ENCODE measurements at places on chromosomes 7 and 10. TPM values are rescaled to one million over a fixed set of nuclear protein-coding genes. Genes with fewer than 3 reads are reported as not detected.

Gene PDE6C
- total RNA-seq, result not detected

Gene PARD3
- 55.2 TPM for total RNA-seq

Gene UMAD1
- 10.5 TPM for total RNA-seq

Gene CDC14C
- 0.03 TPM for total RNA-seq

Gene PNLIPRP2
- 0.06 TPM for total RNA-seq

Gene NPS
- total RNA-seq, result not detected

Gene MXI1
- total RNA-seq, result 6.0 TPM

Gene CEP41
- total RNA-seq, result 12.4 TPM

Gene OLAH
- total RNA-seq, result 0.92 TPM

Gene NAT16
- total RNA-seq, result 0.19 TPM

Gene CYP3A4
- 0.10 TPM for total RNA-seq

Gene FOXK1
- total RNA-seq, result 11.1 TPM

Gene FEZF1
- total RNA-seq, result not detected

Gene BAZ1B
- total RNA-seq, result 50.4 TPM

Gene ACTL6B
- not detected for total RNA-seq

Gene CDK1
- total RNA-seq, result 83.7 TPM

Gene RNF133
- total RNA-seq, result not detected

Gene SPDYE2
- total RNA-seq, result not detected

Gene TDRD1
- total RNA-seq, result not detected

Data from A549 treated with AZD2906 at 1 μM for 4 hours (cell line).